ENCODE measurements at places on chromosomes 1 and 21. TPM values are rescaled to one million over a fixed set of nuclear protein-coding genes. Genes with fewer than 3 reads are reported as not detected.

The CR1L gene
- total RNA-seq: 33.7 TPM

The LCA5L gene
- total RNA-seq: 2.9 TPM

The PIGC gene
- total RNA-seq: 38.9 TPM

The FCRL5 gene
- not detected for total RNA-seq

The ABCA4 gene
- total RNA-seq: not detected

The RPTN gene
- total RNA-seq: not detected

The RGL1 gene
- total RNA-seq: 0.07 TPM

DNA sequence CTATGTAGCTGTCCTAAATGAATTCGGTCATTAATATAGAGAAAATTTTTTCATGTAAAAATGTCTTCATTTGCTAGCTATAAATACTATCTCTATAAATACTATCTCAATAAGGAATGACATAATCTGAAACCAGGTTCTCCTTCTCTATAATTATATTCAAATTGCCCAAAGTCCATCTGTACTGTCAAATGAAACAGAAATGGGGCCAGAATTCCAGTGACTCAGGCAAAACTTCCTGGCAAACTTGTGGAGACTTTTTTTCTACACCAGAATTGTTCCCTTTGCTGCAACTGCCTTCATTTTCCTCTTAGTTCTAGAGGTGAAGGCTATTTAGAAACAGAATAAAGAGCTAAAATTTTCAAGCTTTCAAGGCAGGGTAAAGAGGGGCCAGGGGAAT lies 152.5 kb downstream of the KCNH1 start:
- no peak for DNase-seq

GRCh38 chr1:177820213-177820612 lies 149.6 kb downstream of the SEC16B start:
- no peak for DNase-seq

DNA sequence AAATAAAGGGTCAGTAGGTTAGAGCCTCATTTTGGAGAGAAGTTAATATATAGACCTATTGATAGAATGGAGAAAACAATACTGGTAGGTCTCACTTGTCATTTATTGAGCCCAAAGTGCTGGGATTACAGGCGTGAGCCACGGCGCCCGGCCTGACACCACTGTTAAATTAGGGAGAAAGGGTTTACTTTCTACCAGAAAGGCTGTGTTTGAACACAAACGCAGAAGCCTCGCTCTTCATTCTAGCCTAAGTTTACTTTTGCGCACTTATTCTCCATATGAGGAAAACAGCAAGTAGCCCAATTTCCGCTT lies 710 bp upstream of the PRPF3 start:
- no peak for DNase-seq

GRCh38 chr1:45044916-45045315 lies 32.9 kb downstream of the UROD start:
- DNase-seq: no peak

GRCh38 chr21:31397515-31397926 lies 53.5 kb upstream of the TIAM1 start:
- DNase-seq: no peak

- DNase-seq: peak; percentile 63
Observed at GRCh38 chr1:212153635-212154034, 118.1 kb downstream of the DTL start.

- DNase-seq: no peak
Observed at GRCh38 chr21:41357546-41357945, 4.3 kb upstream of the MX2 start.

DNA sequence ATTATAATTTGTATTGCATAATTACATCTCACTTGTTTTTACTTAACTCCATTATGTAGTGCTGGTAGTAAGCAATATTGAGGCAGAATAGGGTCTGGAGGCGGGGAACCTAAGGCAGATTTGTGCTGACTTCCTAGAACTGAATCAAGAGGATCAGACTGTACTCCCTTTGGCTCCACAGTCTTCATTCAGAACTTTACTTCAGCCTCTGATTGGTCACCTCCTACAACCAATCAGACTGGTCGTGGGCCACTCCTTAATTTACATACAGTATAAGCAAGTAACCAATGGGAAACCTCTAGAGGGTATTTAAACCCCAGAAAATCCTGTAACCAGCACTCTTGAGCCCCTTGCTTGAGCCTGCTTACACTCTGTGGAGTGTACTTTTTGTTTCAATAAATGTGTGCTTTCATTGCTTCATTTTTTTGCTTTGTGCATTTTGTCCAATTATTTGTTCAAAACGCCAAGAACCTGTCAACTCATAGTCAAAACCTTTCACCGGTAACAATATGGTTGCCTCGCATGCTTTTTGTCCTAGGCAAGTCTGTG lies 31.6 kb downstream of the ZBTB8OS start:
- DNase-seq: peak; percentile 59

GRCh38 chr1:156705918-156706656 lies 704 bp upstream of the CRABP2 start:
- DNase-seq: peak; percentile 86

DNA sequence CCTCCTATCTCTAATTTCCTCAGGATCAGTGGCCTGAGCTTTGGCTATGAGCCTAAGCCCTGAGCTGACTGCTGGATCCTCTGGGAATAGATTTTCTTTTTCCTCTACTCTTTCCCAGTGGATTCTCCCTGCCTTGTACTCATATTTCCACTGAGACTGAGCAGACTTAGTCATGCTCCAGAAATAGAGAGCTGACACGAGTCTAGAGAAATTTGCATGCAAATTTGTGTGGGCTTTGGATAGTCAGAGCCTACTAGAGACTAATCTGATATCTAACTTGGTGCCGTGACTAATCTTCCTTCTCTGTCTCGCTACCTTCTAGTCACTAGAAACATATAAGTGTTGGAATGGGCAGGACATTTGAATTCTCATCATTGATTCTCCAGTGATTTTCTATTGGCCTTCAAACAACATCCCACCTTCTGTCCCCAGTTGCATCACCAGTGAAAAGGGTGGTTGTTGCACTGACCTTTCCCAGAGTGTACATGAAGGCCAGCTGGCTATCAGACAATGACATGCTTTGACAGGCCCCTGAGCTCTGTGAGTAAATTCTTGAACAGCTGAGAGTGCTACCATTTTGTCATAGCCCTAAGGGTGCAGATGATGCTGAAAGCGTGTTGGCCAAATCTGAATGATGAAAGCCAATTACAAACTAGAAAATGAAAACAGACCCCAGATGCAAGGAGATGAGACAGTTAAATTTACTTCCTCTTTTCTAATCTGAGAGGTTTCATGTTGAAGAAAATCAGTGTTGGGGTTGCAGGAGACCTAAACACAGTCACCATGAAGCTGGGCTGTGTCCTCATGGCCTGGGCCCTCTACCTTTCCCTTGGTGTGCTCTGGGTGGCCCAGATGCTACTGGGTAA lies at the start of gene FCRLA:
Gene FCRLA, plus strand, starts transcription at position 748 of the 866 bp plus-strand sequence. Its CDS starts 36 bp downstream, at position 784.
- no peak for DNase-seq

DNA sequence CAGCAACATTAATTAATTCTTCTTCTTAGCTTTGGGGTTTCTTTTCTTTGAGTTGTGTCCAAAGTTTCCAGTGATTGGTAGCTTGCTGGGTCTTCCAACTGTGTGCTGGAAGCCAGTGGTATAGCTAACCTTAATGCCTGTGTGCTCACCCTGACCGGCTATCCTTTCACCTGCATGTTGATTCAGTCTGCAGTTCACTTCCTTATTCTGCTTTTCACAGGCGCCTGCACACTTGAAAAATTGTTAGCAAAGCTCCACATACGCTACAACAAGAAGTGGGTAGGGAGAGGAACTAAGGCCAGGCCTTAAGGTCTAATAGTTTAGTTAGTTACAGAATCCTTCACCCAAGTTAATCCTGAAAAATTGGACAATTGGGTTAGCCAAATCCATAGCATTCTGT lies 35.7 kb downstream of the NCF2 start:
- DNase-seq: no peak

GRCh38 chr1:67889953-67890567 lies 56.8 kb upstream of the GNG12 start:
- peak; percentile 31 for DNase-seq

DNA sequence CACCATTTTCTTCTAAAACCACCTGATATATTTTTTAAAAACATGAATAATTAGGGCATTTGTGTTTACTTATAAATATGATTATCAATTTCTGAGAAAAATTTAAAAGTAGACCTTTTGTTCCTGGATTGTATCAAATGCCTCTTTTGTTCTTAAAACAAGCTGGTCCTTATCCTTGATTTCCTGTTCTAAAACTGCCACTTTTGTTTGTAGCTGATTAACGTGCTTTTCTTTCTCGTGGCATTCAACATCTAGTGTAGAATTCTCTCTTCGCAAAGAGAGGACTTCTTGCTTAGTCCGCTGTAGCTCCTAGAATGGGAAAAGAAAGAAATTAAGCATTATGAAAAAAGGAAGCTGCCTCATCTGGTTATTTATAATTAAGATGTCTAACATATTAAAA lies 25.0 kb downstream of the SASS6 start:
- DNase-seq: no peak

DNA sequence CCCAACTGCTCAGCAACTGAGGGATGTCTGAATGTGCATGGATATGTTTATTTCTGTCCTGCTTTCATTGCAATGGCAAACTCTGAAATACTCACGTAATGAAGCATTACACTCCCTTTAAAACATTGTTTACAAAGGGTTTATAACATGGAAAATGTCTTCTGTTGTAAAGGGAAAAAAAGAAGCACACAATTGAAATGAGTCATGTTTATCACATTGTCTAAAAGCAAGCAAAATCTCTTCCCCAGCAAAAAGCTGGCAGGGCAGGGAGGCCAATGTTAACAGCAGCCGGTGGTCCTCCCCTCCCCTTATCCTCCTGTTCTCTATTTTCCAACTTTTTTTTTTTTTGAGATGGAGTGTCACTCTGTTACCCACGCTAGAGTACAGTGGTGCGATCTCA lies 3.9 kb upstream of the EFNA1 start:
- no peak for DNase-seq

- no peak for DNase-seq
Observed at GRCh38 chr1:89686520-89686919, 53.6 kb downstream of the LRRC8C start.

- no peak for DNase-seq
Observed at GRCh38 chr1:205852969-205853368, 3.0 kb upstream of the PM20D1 start.

DNA sequence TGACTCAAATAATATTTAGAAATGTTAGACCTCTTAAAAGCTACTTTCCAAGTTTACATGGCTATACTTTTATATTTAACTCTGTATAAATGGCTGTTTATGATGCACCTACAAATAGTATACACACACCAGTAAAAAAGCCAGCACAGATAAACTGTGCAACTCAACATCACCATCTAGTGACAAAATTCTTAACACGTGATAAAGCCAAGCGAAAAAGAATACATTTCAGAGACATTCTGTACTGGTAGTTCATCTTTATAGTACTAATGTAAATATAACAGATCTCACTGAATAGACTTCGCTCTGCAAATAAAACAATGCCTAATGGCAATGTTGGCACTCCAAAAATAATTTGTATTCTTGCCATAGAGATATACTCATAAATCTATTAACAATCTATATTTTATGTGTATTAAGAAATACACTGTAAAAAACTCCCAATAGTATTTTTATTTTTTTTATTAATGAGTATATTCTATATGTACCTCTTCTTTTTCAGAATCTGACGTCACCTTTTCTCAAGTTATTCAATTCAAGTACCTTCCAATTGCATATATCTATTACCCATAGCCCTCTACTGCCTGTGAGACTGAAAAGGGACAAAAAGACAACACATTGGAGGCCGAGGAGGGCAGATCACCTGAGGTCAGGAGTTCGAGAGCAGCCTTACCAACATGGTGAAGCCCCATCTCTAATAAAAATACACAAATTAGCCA lies 100.2 kb downstream of the DPYD start:
- no peak for DNase-seq

DNA sequence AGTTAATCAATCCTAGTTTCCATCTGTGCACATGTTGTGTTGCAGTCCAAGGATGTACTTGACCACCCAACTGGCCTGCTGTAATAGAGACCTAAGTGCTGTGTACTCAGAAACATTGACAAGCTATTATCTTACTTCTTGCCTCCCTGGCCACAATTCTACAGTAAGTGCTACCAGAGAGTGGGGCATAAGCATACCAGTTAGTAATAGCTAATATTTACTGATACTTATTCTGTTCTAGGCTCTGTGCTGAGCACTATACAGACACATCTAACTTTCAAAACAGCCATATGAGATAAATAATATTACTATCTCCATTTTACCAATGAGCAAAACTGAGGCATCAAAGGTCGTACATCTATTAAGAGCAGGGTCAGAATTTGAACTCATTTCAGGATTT lies 49.5 kb upstream of the NPL start:
- no peak for DNase-seq

- no peak for DNase-seq
Observed at GRCh38 chr1:244035358-244035757, 15.7 kb upstream of the ZBTB18 start.

GRCh38 chr1:67831850-67832513 lies 1.3 kb downstream of the GNG12 start:
- DNase-seq: peak; percentile 43

DNA sequence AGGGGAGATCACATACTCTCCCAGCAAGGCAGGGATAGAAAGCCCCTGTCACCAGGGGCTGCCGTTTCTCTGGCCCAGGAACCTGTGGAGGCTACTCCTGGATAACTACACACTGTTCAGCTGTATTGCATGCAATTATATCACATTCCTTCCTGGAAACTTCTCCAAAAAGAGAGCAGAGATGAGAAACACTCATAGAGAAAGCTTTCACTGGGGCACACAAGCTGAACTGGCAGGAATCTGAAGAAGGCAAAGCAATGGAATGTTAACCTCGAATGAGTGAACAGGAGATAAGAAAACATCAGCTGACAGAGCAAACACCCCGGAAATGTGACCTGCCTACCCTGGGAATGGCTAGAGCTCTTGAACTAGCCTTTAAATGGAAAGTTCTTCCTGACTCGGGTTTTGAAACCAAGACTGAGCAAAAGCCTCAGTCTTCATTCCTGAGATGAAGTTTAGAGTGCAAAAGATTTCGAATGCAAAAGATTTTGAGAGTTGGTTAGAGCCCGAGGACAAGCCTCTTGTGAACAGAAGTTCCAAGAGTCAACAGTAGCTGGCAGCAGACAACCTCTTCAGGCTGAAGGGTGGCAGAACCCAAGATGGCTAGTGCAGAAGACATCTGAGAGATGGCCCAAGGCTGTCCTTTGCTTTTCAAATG lies 32.3 kb downstream of the CCN1 start:
- DNase-seq: peak; percentile 36

GRCh38 chr1:175287377-175287776 lies 94.8 kb upstream of the KIAA0040 start:
- no peak for DNase-seq

GRCh38 chr1:1809489-1809888 lies 31.2 kb upstream of the NADK start:
- DNase-seq: no peak

GRCh38 chr1:35369922-35370671 lies 101.6 kb downstream of the ZMYM4 start:
- peak; percentile 18 for DNase-seq

DNA sequence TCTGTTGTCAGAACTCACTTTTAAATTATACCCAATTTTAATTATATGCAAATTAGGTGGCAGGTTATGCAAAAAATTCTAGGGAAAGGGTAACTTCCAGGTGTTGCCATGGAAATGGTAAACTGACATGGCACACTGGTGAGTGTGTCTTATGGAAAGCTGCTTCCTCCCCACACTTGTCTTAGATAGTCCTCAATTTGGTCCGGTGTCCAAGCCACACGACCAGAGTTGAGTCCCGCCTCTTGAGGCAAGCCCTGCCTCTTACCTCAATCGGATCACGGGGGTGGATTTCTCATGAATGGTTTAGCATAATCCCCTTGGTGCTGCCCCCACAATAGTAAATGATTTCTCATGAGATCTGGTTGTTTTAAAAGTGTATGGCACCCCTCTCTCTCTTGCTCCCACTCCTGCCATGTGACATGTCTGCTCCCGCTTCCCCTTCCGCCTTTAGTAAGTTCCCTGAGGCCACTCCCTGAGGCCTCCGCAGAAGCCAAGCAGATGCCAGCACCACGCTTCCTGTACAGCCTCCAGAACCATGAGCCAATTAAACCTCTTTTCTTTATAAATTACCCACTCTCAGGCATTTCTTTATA lies 74.9 kb downstream of the MATN1 start:
- DNase-seq: no peak

Data from K562 (cell line).